ENCODE measurements at places on chromosomes 5 and 9.

DNA sequence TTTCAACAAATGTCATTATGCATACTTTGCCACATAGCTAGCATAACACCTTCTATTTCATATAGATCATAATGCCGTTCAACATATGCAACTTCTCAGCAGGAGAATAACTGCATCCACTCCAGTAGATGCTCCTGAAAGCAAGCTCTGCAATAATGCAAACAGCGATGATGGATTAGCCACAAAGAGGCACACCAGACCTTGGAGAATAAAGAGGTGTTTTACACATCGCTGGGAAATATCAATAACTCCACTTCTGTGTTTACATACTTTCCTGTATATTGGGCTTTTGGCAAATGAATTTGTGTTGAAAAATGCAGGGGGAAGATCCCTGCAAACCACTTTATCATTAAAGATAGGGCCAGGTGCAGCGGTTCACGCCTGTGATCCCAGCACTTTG is 271.5 kb upstream of the PANK3 start:
- DNase-seq = no peak

- DNase-seq = no peak
Measured at GRCh38 chr9:136935651-136936050, 8.9 kb downstream of the FBXW5 start.

DNA sequence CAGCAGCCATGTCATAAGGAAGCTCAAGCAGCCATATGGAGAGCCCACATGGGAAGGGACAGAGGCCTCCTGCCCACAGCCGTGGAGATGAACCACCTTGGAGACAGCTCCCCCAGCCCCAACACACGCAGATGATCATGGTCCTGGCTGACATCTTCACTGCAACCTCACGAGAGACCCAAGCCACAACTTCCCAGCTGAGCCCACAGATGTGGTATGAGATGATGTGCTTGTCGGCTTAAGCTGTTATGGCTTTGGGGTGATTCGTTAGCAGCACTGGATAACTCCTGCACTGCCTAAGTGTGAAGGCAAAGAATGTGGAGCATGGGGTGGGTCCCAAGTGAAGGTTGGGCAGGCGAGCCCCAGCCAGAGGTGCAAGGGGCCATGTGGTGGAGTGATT is 163.4 kb downstream of the ERCC6L2 start:
- no peak for DNase-seq

GRCh38 chr9:80964374-80964773 is 725.0 kb downstream of the TLE1 start:
- no peak for DNase-seq

DNA sequence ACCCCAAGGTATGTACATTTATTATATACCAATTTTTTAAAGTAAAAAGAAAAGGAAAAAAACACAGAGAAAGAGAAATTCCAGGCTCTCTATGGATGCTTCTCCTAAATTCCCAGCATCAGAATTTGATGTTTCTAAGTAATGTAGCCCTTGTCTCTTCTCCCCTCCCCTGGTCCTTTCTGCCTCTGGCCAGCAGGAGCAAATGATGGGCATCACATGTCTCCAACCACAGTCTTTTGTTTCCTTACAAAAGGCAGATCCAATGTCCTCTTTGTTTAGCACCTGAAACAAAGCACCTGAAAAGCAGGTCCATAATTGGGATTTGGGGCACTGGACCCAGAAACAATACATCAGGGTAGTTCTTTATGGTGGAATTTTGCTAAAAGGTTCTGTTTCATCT is 50.4 kb upstream of the APC start:
- no peak for DNase-seq

DNA sequence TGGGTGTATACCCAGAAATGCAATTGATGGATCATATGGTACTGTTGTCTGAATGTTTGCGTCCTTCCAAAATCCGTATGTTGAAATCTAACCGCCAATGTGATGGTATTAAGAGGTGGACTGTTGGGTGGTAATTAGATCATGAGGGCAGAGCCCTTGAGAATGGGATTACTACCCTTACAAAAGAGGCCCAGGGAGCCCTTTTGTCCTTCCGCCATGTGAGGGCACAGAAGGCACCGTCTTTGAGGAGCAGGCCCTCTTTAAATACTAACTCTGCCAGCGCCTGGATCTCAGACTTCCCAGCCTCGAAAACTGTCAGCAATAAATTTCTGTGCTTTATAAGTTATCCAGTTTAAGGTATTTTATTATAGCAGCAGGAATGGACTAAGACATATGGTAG is 156.0 kb upstream of the OTULINL start:
- no peak for DNase-seq

- no peak for DNase-seq
Measured at GRCh38 chr9:6764011-6764410, 6.2 kb downstream of the KDM4C start.

- no peak for DNase-seq
Measured at GRCh38 chr5:119036101-119036762, 34.7 kb upstream of the DMXL1 start.

- no peak for DNase-seq
Measured at GRCh38 chr5:138452720-138453119, 12.6 kb upstream of the EGR1 start.

- DNase-seq = no peak
Measured at GRCh38 chr9:121294151-121294743, 26.3 kb downstream of the GSN start.

DNA sequence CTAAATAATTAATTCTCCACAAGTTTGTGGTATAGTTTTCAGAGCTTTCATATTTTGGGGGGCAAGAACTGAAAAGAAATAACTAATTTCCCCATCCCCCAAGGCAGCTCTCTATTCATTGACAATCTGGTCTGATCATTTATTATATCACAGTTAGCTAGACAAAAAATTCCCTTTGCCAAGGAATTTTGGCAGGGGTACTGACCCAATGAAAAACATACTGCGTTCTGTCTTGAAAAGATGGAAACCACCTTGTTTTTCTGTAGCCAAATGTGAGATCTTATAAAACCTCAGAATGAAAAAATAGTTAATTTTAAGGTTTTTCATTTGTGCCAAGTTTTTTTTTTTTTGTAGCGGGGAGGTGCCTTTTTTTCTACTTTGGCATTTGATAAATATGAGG is 1008.9 kb downstream of the EFNA5 start:
- DNase-seq = no peak

- no peak for DNase-seq
Measured at GRCh38 chr5:23484096-23484495, 23.3 kb upstream of the PRDM9 start.

DNA sequence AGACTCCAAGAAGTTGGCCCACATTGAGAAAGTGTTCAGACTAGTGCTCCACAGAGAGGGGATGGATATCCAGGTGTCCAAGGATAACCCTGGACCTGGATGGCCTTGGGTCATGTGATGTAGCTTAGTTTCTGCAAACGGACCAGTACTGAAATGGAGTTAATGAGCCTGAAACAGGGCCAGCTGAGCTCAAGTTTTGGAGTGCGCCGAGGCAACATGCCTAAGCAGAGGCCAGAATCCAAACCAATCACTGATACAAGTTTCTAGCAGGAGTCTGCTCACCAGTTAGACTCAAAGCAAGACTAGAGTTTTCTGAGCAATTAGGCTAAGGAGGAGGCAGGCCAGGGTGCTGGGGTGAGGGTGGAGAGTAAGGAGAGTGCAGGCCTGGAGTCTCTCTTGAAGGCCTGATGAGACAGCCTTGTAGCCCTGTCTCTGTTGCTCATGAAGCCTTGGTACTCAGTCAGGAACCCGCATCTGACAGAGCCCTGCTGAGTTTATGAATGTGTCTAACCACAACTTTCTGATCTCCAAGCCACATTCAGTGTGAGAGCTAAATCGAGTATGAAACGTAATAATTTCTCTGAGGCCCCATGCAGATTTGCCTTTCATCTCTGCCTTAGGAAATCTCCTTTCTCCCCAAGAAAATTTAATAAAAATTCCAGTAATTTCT is 68.9 kb upstream of the EQTN start:
- no peak for DNase-seq

DNA sequence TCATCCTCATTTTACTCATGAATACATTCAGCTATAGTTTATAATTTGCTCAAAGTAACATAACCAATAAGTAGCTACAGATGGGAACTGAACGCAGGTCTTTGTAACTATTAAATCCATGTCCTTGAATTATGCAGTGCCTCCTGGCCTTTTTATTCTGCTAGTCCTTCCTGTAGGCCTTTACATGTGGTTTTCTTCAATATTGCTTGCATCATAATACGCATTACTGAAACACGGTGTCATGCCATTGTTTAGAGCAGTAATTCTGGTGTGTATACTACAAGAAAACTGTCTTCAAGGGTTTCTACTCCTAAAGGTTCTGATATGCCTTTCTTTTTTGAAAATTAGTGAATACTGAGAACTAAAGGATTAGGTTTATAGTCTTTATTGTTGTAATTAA is 20.7 kb downstream of the CWC27 start:
- DNase-seq = no peak

GRCh38 chr5:73862796-73863195 is 236.8 kb downstream of the ARHGEF28 start:
- no peak for DNase-seq

DNA sequence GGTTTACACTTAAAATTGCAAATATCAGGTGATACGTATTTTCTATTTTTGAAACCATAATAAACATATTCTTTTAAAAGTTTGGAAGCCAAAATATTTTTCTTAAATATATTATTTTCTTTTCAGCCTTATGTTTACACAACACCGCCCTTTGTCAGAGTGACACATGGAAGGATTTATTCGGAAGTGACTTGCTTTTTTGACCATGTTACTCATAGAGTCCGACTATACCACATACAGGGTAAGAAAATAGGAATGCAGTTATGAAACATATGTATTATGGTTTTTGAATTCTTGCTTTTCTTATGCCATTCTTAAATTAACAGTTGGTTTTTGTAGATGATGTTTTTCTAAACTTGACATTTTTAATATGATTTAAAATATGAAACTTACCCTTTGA is 133.9 kb downstream of the MAN2A1 start:
- DNase-seq = no peak

DNA sequence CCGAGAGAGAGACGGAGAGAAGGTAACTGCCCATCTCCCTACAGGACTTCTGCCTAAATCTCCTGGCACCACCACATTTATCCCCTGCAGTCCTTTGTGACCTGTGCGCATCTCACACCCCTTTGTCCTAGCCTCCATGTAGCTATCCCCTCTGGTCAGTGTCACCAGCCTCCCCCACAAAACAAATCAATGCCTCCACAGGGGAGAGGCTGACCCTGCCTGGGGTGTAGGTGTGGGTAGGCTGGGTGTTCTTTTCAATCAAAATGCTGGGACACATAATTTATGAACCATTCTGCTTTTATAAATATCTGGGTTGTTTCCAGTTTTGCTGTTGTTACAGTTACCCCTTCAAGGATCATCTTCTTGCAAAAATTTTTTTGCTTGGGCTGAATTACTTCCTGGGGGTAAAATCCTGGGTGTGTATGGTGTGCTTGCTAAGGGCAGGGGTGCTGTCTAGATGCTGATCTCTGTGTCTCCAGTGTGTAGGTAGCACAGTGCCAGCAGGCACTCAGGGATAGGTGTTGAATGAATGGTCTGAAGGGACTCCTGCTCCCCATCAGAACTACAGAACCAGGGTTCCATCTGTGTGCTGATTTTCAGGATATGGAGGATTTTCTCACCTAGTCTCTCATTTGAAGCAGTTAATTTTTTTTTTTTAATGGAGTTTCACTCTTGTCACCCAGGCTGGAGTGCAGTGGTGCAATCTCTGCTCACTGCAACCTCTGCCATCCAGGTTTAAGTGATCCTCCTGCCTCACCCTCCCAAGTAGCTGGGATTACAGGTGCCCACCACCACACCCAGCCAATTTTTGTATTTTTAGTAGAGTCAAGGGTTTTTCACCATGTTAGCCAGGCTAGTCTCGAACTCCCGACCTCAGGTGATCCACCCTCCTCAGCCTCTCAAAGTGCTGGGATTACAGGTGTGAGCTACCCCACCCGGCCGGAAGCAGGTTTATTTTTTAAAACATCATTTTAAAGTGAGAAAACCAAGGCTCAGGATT is at the start of gene GARIN3:
TSS of gene GARIN3 (minus strand) at position 51 of the 1,000 bp plus-strand sequence. CDS start 96 bp downstream, outside the sequence.
- no peak for DNase-seq
